ENCODE measurements at places on chromosomes 1 and 21. TPM values are rescaled to one million over a fixed set of nuclear protein-coding genes. Genes with fewer than 3 reads are reported as not detected.

Gene TPR
- 64.1 TPM for total RNA-seq

Gene CYP4Z1
- total RNA-seq = not detected

Gene CRTC2
- total RNA-seq = 12.4 TPM

Gene SPATA1
- not detected for total RNA-seq

Gene NES
- 250 TPM for total RNA-seq

Data from glomerular endothelial cell (primary cell).